Gastroesophageal sphincter (tissue), 4 donors: ENCODE measurements at places on chromosomes 2 and 18.

DNA sequence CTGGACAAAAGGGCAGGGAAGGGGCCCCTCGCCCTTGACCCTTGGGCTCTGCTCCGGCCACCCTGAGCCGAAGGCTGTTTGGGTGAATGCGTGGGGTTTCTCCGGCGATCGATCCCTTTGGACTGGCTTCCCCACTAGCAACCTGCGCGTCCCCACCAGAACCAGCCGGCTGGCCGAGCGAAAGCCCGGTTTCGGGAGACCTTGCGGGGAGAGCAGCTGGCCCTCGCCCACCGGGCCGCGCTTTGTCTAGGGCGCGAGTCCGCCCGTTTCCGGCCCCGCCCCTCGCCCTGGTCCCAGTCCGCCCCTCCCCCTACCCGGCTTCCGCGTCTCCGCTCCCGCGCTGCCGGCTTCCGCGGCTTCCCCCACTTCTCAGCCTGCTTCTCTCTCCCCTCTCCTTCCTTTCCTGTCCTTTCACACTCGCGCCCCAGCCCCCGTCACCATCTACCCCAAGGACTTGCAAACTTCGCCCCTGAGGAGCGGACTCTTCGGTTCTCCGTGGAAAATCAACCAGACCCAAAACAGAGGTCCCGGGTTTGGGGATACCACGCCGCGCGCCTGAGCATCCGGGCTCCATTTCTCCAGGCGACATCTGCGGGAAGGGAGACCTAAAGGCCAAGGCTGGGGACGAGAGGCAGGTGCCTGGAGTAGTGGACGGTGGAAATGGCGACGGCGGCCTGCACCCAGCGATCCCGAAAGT is 48.0 kb upstream of the ATP6V1B1 start:
- no peak for ATAC-seq

- ATAC-seq: no peak
Observed at GRCh38 chr2:85248773-85249509, 78.8 kb downstream of the TGOLN2 start.

- no peak for ATAC-seq
Observed at GRCh38 chr2:7272210-7272609, 355.0 kb downstream of the RNF144A start.

DNA sequence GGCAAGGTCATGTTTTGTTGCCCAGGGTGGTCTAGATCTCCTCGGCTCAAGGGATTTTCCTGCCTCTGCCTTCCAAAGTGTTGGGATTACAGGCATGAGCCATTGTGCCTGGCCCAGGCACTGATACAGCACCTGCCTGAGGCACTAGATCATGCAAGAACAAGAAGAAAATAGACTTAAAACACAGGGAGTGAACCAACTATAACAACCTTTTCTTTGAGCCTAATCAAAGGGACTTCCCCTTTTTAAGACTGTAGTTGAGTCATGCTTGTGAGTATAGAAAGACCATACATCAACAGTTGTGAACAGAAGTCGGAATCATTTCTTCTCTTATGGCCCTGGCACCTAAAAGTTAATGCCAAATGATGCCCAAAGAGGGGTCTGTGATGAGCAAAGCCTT is 47.9 kb upstream of the MAPRE2 start:
- no peak for ATAC-seq

- ATAC-seq: no peak
Observed at GRCh38 chr2:242075168-242075567, 205.6 kb downstream of the RTP5 start.

DNA sequence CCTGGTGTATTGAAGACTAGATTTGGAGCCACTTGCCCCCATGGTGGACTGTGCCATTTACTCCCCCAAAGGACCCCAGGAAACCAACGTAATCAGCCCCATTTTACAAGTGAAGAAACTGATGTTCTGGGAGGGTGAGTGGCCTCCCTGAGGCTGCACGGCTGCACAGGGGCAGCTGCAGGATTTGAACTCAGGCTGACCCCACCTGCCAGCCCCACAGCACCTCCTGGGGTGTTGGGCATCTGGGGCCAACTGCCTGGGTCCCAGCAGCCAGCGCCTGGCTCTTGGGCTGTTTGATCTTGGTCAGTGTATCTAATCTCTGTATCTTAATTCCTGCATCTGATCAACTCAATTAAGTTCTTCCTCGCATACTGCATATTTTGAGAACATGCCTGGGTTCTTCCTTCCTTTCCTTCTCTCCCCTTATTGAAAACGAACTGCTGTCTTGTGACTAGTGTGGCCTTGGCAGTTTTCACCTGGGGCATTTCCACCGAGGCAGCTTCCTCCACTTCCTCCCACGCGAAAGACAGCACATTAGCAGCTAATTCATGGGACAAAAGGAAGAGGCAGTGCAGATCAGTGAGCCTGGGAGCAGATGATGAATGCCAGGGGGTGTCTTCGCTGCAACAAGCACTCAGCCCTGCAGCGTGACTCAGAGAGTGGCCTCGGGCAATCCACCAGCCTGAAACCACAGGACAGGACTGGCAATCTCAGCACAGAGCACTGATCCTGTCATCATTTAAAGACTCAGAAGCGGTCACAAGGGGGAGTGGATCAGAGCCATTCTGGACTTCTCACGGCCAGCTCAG is 184.1 kb upstream of the RAB12 start:
- ATAC-seq: no peak
